Femur (tissue), 1 donor: ENCODE measurements at places on chromosomes 5 and 9.

DNA sequence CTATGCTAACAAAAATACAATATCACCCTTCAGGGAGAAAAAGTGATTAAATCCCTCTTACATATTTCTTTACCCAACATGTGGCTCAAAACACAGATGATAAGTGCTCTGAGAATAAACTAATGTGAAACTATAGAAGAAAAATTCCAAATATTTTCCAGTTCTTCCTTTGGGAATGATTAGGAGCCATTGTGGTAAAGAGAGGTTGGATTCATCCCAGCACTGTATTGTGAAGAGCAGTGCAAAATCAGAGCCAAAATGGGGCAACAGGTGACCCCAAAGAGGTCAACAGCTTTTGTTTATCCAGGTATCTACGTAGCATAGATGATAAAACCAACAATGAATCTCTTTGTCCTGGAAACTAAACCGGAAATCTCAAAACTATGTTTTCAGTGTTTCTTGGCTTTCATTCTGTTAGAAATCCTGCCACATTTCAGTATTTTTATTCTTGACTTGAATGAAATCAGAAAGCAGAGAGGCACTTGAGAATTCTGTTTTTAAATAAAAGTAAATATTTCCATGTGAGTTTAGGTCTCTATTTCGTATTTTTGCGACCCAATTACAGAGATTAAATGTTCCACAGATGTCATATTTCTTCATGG, 120.4 kb upstream of the FST start:
- DNase-seq = no peak

DNA sequence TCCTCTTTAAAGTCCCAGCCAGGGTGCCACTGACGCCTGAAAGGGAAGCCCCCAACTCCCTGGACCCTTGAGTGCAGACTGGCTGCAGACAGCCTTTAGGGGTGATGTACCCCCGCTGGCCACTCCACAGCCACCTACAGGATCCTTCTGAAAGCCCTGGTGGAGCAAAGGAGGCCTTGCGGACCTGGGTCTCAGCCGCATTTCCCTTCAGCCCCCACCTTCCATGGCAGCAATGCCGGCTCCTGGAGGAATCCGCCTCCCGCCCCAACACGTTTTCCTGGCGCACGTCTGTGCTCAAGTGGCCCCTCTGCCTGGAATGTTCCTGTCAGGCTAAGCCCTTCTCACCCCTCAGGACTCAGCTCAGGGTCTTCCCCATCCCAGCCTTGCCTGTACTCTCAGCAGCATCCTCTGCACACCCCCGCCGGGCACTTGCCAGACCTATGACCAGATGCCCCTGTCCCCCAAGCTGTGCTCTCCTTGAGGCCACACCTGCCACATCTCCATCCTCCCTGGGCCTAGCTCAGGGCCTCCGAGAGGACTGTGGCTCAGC, 134.1 kb upstream of the RAPGEF1 start:
- DNase-seq = no peak

DNA sequence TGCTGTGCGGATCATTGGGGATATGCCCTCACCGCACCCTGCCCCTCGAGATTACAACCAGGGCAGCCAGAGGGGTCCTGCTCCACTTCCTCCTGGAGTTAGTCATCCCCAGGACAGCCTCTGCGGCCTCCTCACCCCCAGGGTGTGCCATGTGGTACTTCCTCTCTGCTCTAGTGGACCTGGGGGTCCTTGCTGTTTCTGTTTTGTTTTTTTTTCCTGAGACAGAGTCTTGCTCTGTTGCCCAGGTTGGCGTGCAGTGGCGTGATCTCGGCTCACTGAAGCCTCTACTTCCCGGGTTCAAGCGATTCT, 5.2 kb upstream of the FCN1 start:
- DNase-seq = no peak

- DNase-seq = no peak
Measured at GRCh38 chr5:165057145-165057544, 1551.7 kb downstream of the MAT2B start.

DNA sequence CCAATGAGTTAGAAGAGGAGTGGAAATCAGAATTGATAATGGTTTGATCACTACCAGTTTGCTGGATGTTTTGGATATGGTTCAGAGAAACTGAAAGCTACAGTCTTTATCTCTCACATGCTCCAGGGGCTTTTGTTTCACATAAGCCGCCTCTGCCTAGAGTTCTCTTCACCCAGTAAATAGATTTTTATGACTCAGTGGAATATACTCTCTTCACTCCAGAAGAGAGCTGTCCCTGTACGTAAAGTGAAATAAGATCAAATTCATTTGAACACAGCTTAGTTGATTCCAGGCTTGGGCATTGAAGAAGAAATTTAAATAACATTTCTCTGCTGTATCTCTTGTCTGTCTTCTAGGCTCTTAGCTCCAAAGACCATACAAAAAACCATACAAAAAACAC, 184.9 kb downstream of the TRPM3 start:
- no peak for DNase-seq

DNA sequence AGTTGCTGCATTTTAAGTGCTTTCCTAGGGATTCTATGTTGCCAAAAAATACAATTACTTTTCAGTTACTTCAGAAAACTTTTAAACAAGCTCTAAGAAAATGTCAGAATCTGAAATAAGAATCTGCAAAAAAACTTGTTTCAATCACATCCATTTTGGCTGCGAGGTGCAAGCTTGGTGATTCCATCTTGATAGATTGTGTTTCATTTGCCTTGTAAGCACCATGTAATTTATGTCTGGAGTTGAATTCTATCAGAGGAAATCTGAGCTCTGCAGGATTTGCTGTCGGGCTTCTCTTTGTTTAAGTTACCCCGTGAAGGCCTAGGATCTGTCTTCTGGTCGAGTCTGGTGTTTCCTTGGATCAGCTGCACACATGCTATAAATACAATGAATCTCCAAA, 40.4 kb upstream of the MAN2A1 start:
- DNase-seq = no peak

- no peak for DNase-seq
Measured at GRCh38 chr5:122473941-122474340, 161.9 kb downstream of the SNCAIP start.

- DNase-seq = no peak
Measured at GRCh38 chr5:5278201-5278814, 138.2 kb downstream of the ADAMTS16 start.

DNA sequence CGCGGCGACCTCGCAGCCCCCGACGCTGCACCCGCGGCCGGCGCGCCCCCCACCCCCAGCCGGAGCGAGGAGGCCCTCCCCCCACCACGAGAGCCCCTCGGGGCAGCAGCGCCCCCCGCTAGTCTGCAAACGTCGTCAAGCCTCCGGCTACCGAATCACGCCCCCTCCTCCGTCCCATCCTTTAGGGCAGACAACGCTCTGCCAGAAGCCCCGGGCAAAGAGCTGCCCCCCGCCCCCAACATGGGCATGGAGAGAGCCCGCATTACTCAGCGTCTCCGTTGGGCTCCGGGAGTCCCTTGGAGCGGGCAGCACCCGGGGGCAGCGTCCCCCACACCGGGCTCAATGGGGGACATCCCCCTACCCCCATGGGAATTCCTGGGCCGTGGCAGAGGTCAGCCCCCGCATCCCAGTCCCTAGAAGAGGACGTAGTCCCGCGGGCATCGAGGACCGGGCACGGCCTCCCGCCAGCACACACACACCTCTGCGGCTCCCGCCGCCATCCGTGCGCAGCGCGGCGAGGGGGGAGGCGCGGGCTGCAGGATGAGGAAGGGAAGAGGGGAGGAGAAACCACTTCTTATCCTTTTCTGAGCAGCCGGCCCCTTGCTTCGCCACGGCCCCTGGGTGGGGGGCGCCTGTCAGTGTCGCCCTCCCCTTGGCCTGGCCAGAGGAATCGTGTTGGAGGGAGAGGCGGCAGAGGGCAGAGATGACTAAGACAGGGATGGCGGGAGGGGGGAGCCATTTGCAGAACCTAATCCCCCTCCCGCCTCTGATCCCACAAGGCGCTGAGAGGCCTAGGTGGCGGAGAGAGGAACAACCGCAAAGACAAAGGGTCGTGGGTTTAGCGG, 750 bp downstream of the DNM1 start:
- DNase-seq = peak; percentile 69

DNA sequence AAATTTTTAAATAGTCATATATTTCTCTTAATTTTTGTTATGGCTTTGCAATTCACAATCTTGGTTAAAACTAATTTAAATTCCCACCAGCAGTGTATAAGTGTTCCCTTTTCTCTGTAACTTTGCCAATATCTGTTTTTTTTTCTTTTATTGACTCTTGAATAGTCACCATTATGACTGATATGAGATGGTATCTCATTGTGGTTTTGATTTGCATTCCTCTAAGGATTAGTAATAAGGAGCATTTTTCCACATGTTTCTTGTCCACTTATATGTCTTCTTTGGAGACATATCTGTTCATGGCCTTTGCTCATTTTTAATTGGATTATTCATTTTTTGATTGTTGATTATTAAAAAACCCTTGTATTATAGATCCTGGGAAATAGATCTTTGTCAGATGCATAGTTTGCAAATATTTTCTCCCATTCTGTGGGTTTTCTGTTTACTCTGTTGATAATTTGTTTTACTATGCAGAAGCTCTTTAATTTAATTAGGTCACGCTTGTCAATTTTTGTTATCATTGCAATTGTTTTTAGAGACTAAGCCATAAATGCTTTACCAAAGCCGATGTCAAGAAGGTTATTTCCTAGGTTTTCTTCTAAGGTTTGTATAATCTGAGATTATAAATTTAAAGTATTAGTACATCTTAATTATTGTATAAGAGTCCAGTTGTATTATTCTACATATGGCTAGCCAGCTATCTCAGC, 610.9 kb downstream of the CHSY3 start:
- DNase-seq = no peak

DNA sequence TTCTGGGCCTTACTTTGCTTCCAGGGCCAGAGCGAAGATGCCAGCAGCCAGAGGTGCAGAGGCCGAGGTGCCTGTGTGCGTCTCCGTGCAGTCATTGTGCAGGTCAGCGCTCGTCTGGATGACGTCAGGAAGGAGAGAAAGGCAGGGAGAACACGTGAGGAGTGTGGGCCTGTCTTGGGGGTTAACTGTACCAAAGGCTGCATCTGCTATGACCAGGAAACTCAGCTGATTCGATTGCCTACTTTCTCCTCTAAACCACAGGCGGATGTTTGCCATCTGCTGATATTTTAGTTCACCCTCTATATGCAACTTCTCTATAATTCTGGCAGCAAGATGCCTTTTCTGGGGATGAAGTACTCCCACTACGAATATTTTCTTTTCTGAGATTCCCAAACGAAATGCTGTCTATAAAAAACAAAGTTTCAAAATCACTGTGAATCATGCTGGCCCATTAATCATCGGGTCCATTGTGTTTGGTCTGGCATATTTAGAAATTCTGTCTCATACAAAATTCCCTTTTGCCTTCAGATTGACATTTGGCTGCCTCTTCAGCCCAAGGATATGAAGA, 24.8 kb downstream of the PCSK1 start:
- DNase-seq = no peak

- no peak for DNase-seq
Measured at GRCh38 chr5:53233645-53234405, 124.3 kb upstream of the MOCS2 start.

DNA sequence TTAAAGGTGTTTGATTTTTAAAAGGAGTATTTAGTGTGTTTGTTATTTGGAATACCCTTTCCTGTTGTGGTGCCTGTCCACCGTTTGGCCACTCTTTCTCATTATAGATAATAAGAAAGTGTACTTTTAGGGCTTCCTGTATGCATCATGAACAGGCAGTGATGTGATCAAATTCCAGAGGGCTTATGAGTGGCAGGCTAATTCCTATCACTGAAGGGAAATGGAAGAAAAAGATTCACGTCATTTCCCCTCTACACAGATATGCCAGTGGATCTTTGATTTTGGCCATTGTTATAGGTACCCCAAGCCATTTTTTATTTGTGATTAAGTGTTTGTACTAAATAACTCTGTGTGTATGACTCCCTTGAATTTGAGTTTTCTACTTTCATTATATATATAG, 37.1 kb downstream of the RPS6 start:
- DNase-seq = no peak

GRCh38 chr9:79769476-79770275, 197.9 kb downstream of the TLE4 start:
- no peak for DNase-seq

DNA sequence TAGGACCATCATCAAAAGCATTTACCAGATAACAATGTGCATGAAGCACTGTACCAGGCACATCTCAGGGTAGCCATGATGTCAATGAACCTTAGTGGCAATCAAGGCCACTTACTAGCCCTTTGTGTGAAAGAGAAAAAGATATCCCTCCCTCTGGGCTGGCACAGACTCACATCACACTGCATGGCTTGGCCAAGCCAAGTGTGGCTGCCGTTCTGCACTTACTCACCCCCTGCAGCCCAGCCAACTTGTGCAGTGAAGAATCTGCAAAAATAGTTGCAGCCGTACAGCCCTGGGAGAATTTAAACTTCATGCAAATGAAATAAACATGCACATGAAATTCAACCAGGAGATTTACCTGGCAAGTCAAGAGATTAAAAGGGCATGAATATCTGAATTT, 333.5 kb downstream of the DEPDC1B start:
- DNase-seq = no peak

GRCh38 chr9:8205576-8205975, 406.0 kb upstream of the DMAC1 start:
- no peak for DNase-seq

DNA sequence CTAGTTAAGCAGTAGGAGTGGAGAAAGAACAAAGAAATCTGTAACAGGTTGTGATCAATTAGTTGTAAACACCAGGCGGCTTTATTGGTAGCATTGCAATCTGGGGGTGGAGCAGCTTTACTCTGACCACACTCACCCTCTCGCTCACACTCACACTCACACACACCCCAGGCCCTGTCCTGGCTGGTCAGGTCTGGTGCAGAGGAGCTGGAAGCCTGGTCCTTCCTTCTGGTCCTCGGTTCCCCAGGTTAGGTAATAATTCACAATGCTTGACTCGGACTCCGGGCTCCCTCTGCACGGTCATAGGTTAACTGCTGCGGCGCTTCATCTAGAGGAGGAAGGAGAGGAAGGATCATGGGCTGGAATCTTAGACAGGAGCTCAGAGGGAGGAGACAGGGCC, 1.6 kb downstream of the CCL19 start:
- no peak for DNase-seq

DNA sequence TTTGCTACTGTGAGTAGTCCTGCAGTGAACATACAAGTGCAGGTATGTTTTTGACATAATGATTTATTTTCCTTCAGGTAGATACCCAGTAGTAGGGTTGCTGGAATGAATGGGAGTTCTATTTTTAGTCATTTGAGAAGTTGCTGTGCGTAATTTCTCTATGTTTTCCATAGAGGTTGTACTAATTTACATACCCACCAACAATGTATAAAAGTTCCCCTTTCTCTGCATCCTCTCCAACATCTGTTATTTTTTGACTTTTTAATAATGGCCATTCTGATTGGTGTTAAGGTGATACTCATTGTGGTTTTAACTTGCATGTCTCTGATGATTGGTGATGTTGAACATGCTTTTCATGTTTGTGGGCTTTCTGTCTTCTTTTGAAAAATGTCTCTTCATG, 64.7 kb upstream of the CTSL start:
- DNase-seq = no peak

GRCh38 chr5:132221781-132222648, 5.6 kb downstream of the P4HA2 start:
- peak; percentile 94 for DNase-seq

GRCh38 chr5:125014202-125014601, 267.8 kb upstream of the ZNF608 start:
- no peak for DNase-seq
